ENCODE measurements at places on chromosomes 7 and 10.

GRCh38 chr10:6162589-6163356 is 40.0 kb upstream of the PFKFB3 start:
- DNase-seq: peak; percentile 42

GRCh38 chr7:90841759-90842429 is 245.8 kb downstream of the CDK14 start:
- no peak for DNase-seq

GRCh38 chr10:52284416-52285013 is 29.6 kb upstream of the DKK1 start:
- no peak for DNase-seq

- peak; percentile 56 for DNase-seq
Measured at GRCh38 chr10:60572511-60573194, 183.0 kb upstream of the ANK3 start.

- no peak for DNase-seq
Measured at GRCh38 chr7:17255926-17256325, 42.5 kb upstream of the AHR start.

DNA sequence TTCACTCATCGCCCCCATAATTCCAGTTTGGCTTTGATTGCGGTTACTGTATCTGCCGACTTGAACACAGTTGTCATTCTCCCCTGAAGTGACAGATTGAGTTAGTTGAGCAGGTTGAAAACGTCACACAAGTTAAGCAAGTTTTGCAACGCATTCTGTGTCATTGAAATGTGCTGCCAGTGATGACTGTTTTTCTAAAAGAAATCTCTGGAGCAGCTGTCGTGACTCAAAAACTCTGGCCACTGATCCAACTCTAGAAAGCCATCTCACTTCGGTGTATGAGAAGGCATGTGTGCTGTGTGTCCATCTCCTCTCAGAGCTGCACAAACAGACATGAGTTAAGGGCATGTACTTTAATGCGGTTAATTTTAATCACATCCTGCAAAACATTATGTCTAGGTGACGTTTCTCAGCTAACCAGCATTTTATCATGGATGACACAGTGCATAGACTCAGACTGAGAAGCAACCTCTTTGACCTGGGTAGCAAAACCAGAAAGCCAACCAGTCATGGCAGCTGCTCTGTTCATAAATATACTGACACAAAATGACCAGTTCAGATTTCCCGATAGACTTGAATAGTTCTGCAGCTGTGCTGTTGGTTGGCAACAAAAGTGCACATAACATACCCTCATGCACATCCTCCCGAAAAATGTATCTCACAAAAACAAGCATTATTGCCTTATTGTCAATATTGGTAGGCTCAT is 69.3 kb downstream of the CSTF2T start:
- DNase-seq: no peak

- DNase-seq: no peak
Measured at GRCh38 chr10:71272056-71272771, 46.8 kb upstream of the SLC29A3 start.

GRCh38 chr10:79243181-79244067 is 103.8 kb upstream of the PPIF start:
- peak; percentile 73 for DNase-seq

GRCh38 chr7:209416-209815 is 17.0 kb downstream of the FAM20C start:
- no peak for DNase-seq

DNA sequence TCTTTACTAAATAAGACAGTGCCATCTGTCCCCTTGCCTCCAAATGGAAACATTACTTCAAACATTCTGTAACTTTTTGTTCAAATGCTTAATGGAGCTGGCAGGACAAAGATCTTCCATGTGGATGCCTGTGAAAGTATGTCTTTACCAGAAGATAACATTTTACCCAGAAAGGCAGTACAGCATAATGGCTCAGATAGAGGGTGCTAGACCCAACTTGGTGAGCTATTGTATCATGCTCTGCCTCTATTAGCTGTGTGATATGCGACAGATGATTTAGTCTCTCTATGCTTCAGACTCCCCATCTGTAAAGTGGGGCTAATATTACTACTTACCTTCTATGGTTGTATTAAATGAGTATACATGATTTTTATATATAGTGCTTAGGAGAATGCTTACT is 8.8 kb upstream of the SMKR1 start:
- DNase-seq: no peak

DNA sequence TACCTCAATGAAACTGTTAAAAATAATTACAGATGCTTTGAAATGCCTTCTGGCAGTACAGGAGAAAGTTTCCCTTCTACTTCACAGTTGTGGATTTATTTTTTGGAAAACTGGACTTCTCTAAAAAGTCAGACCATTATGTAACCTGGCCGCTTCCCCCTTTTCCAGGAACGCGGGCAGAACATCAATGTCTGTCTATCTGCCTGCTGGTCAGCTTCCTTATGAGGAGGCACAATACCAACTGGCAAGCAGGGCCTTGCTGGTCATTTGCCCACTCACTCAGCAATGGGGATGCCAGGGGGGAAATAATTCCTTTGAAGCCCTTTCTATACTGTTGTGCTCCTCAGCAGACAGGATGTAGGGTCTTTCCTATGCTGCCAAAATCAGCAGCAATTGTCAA is 22.5 kb upstream of the ADRB1 start:
- no peak for DNase-seq

GRCh38 chr10:100506596-100507356 is 12.9 kb downstream of the SEC31B start:
- DNase-seq: no peak

- DNase-seq: no peak
Measured at GRCh38 chr10:55742487-55742886, 618.6 kb downstream of the ZWINT start.

DNA sequence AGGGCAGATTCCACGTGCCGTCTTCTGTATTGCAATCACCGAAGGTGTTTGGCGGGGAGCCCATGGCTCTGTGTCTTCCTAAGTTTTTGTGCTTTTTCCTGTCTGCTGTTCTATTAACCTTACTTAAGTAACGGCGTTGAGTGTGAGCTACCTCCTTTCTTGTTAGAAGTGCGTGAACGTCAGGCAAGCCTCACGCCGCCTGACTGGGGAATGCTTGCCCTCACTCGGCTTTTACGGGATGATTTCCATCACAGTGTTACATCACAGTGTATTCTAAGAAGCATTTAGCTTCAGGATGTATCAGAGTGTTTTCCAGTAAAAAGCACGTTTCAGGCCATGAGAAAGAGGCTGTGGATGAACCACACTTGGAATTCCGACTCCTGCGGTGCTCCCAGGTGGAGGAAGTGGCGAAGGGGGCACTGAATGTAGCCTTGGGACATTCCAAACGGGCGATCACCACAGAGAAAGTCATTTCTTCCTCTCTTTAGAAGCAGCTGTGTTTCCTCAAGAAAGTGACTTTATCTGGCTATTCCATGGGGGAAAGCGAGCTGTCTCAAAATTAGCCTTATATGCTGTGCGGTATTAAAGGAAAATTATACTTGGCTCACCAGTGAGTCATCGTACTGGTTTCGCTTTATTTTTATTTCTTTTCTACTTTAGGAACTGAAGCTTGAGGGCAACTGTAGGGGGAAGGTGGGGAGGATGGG is 290.7 kb downstream of the KLF6 start:
- no peak for DNase-seq

- no peak for DNase-seq
Measured at GRCh38 chr7:32293833-32294232, 196.3 kb downstream of the LSM5 start.

GRCh38 chr10:21031232-21031795 is 134.2 kb upstream of the NEBL start:
- DNase-seq: no peak

GRCh38 chr7:117269417-117269816 is 53.4 kb downstream of the WNT2 start:
- no peak for DNase-seq

DNA sequence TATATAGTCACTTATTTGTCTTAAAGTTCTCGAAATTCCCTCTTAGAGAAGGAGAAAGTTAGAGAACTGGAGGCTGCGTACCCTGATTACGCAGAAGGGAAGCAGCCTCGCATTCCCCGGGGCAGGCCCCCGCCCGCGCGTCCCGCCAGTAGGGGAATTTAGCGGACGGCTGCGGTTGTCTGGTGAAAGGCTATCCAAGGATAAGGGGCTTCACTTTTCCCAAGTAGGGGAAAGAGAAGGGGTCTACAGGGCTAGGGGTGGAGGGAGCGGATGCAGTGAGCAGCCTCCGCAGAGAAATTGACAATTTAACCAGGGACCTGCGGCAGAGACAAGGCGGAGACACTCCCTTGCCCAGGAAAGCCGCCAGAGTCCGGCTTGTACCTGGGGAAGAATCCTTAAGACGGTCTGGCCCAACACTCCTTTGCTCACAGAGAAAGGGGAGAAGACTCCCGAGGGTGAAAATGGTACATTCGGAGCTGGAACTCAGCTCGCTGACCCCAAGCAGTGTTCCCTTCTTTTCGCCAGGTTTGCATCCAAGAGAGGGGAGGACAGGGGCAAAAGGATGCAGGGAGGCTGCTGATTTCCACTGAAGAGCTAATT is 994 bp upstream of the MAGI2 start:
- DNase-seq: peak; percentile 39

DNA sequence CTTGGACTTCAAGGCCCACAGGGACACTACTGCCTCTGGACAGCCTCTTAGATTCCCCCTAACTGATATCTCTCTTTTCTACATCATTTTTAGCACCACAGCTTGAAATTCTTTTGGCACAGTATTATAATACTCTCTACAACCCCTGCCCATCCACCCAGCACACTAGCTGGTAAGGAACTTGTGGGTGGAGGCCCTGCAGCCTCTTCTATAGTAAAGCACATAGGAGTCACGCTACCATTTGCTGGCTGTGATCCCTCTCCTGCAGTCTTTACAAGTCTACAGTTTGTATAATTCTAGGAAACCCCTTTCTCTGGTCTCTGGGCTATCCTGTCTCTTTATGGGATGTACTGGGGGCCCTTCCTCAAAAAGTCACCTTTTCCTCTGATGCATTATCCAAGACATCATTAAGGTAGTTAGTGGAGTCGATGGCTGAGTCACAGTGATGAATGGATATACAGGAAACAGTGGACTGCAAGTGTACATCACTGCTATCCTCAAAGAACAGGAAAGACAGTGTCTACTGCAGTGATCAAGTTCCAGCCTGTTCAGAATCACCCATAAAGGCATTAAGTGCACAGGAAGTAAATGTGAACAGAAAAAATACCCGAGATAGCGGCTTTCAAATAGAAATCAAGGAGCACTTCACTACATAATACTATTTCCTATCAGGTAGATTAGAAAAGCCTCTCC is 54.4 kb downstream of the STK17A start:
- DNase-seq: no peak

DNA sequence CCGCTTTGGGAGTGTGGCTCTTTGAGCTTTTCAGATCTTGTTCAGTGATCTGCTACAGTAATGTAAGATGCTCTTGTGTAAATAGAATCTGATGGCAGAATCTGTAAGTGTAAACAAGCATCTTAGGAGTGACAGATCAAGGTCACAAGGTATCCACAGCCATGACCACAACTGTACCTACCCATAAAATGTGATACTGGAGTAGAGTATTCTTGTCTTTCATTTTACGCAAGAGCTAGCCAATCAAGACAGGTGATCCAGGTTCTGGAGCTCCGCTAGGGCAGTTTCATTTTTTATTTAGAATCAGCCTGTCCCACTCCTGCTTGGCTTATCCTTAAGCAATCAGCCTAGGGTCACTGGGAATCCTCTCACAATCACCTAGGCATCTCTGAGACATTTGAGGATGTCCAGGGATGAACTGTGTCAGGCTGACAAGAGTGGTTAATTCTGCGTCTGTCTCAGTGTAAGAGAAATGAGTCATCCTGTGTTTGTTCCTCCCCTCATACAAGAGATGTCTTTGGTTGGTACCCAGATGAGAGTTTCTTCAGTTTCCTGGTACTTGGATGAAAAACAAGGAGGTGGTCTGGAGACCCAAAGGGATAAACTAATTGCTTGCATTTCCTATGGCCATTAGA is 13.6 kb downstream of the ZNF138 start:
- DNase-seq: no peak

- DNase-seq: no peak
Measured at GRCh38 chr10:30493609-30494530, 59.9 kb downstream of the MAP3K8 start.

GRCh38 chr7:108034586-108034985 is 31.6 kb upstream of the LAMB1 start:
- no peak for DNase-seq

All from HEK293T (cell line).